ENCODE measurements at places on chromosomes 13 and 19. TPM values are rescaled to one million over a fixed set of nuclear protein-coding genes. Genes with fewer than 3 reads are reported as not detected.

- DNase-seq = peak; percentile 46
Observed at GRCh38 chr19:13070425-13071140, 32.1 kb downstream of the LYL1 start.

PLK5 gene
- total RNA-seq = not detected

DNA sequence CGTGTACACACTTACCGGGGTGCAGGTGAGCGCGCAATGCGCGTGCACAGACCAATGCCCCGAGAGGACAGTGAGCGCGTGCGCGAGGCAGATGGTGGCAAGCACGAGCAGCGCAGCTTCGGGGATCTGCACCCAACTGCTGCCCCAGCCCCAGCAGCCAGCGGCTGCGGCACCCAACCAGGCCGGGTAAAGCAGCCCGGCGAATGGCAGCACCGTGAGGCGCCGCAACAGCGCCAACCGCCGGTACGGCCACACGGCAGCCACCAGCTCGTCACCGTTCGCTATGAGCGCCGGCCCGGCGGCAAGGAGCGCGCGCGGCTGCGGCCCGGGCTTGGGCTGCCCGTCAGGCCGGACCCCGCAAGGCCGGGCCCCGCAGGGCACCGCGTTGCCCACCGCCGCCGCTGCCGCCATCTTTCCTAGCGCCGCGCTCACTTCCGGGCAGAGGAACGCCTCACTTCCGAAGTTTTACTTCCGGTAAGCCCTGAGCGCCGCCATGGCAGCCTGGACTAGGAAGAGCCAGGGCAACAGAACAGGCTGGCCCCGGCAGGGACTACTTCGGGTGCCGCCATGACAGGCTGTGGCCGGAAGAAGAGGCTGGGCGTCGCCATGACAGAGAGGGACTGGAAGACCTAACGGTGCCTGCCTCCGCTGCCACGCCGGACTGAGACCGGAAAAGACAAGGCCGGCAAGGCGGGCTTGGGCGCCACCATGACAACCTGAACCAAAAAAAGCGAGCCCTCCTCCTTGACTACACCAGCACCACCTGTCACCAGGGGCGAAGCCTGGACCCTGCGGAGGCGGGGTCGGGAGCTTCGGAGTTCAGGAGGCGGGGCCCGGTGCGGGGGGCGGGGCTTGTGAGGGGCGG, at the start of gene ATP13A1:
ATP13A1 (minus strand) TSS at position 421 of the 865 bp plus-strand sequence; CDS start at position 411, 10 bp downstream.
- DNase-seq = peak; percentile 97

DIAPH3 gene
- total RNA-seq = 5.8 TPM

DNA sequence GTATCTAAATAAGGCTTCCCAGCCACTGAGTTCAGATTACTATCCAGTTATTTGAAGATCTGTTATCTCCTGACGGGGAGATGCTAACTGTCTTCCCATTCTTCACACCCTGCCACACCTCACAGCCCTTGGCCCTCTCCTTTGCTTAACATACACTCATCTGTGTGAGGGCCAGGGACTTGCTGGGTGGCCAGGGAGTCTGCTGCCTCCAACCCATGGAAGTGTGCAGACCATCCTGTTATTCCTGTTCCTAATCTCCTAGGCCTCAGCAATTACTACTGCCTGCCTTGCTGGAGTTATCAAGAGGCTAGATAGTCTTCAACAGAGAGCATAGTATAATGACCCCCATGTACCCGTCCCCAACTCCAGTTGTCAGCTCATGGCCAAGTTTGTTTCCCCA, 36.2 kb upstream of the GTF3A start:
- no peak for DNase-seq

DNA sequence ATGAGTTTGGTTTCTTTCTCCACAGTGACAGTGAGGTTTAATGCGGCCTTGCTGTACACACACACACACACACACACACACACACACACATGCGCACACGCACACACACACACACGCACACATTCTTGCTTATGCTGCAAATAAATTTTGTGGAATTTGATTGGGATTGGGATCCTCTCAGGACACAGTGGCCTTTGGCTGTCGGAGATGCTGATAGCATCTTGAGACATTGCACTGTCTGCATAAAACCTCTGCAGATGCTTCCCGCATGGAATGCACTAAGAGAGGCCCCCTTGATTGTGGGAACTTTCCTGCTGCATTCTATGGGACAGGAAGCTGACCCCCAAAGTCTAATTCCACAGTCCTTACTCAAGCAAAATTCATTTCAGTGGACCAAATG, 145.6 kb downstream of the FLT1 start:
- DNase-seq = no peak

DNA sequence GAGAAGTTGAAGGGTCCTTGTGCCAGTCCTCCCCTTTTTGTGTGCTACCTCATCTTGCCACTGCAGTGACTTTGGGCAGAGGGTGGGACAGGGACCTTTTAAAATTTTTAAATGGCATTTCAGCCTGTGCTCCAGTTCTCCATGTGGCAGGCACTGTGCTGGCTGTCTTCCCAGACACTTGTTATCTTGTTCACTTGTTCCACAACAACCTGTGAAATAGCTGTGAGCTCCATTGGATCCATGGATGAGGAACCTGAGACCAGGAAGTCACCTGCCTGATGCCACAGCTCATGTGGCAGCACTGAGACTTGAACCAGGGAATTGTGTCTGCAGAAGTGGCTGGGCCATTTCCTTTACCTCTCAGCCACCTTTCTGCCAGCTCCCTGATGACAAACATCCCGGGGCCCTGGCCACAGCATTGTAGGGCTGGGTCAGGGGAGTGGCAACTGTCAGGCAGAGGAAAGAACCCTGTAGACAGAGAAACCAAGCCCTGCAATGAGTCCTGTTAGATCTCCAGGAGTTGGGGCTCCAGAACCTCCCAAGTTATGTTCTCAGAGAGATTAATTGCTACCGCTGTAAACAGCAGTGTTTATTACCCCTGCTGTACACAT, 6.4 kb downstream of the EGLN2 start:
- no peak for DNase-seq

GRCh38 chr19:40332669-40333068, 15.5 kb downstream of the C19orf47 start:
- DNase-seq = no peak

TEX29 gene
- not detected for total RNA-seq

DNA sequence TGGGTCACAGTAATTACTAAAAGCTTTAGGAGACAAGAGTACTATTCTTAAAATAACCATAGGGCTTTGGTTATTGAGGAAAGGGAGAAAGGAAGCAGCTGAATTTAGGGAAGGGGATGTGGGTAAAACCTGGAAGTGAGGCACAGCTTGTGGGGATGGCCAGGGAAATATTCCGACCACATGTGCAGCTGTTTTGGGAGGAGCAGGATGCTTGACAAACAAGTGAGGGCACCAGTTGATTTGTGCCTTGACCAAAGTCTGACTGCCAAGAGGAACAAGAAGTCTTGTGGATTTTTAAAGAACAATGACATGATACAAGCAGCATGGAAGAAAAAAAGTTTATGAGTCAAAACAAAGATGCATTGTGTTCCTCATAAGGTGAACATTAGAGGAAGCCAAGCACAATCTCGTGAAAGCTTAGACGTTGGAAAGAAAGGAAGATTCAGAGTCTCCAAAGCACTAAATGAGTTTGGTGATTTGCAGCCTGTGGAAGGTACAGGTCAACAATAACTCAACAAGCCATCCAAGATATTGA, 108.5 kb upstream of the GPC6 start:
- no peak for DNase-seq

KIR2DL4 gene
- total RNA-seq = not detected

- DNase-seq = no peak
Observed at GRCh38 chr19:44984005-44984404, 17.3 kb upstream of the RELB start.

- no peak for DNase-seq
Observed at GRCh38 chr19:4986471-4986891, 17.6 kb downstream of the KDM4B start.

GRCh38 chr19:38634757-38635482, 12.5 kb upstream of the ACTN4 start:
- DNase-seq = no peak

CATSPERD gene
- total RNA-seq = not detected

ZNF486 gene
- 24.3 TPM for total RNA-seq

DNA sequence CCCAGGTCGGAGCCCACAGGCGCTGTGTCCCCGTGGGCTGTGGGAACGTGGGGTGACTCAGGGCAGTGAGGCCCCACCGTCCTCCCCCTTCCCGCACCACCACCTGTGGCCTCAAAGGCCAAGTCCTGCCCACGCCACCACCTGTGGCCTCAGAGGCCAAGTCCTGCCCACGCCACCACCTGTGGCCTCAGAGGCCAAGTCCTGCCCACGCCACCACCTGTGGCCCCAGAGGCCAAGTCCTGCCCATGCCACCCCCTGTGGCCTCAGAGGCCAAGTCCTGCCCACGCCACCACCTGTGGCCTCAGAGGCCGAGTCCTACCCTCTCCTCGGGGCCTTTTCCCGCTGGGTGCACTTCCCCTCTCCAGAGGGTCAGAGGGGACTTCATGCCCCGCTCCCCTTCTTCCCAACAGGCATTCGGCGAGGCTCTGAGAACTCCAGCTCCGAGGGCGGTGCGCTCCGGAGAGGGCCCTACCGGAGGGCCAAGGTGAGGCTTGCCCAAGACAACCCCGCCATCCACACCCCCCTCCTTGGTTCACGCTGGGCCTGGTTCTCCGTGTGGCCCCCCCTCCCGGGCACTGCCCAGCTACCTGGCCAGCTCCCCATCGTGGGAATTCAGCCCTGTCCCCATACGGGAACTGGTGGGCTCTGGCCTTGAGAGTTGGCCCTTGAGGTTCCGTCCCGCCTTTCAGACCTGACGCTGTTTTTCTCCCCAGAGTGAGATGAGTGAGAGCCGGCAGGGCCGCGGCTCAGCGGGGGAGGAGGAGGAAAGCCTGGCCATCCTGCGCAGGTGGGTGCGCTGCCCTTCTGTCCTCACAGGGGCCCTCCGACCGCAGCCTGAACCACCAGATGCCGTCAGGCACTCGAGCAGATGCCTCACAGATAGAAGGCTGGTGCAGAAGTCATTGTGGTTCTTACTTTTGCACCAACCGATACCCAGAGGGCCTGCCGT, 27.4 kb upstream of the F7 start:
- DNase-seq = no peak

DNA sequence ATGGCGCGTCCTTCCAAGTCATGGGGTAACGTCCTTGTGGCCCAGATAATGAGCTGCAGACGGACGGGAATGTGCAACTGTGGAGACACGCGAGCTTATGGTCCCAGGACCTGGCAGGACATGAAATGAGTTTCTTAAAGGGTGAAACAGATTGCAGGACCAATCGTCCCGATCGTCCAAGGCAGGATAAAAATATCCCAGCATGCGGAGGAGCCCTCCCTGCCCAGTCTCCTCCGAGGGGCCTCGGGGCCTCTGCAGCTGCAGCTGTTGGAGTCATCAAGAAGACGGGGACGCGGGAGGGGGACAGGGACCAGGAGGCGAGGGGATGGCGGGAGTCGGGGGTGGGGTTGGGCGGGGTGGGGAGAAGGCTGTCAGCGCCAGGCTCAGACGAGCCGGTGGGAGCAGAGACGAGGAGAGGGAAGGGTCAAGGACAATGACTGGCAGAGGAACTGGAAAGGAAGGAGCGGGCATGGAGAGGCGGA, 14.4 kb upstream of the GARIN5A start:
- DNase-seq = no peak

DNA sequence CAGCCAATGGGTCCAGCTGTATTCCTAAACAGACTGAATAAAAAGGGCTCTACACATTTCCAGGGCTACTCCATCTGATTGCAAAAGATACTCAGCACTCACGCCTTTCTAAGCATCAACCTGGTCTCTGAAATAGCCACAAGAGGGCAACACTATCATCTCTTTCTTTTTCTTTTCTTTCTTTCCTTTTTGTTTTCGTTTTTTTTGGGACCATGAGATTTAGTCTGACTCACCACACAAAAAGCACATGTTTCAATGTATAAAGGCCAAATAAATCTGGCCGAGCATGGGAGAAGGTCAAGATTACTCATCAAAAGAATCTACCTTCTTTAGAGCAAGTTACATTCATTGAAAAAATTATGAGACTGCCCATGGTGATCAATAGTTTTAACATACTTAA, 805.6 kb upstream of the ARGLU1 start:
- DNase-seq = peak; percentile 5

- no peak for DNase-seq
Observed at GRCh38 chr13:96391606-96392005, 301.7 kb downstream of the HS6ST3 start.
